ENCODE measurements at places on chromosomes 16 and 17.

DNA sequence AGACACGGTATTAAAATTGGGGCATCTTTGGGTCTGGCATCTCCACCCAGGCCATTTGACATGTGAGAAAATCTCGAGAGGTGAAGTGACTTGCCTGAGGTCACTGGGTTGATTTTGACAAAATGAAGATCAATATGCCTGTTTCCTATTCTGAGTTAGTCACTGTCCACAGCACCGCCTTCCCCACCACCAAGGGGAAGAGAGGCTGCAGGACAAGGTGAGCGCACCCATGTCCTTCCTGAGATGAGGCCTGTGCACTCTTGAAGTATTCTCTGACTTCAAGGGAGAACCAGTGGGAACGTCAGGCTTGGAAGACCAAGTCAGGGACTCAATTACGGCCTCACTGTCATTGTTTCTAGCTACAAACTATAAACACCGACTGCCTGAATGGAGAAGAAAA lies 49.9 kb upstream of the WSB1 start:
- H3K4me1 ChIP-seq: peaks cover 11% of the 10 kb centered on the region
- no peak for DNase-seq
- no peaks in the 10 kb centered on the region for H3K27me3 ChIP-seq
- no peaks in the 10 kb centered on the region for H3K36me3 ChIP-seq

DNA sequence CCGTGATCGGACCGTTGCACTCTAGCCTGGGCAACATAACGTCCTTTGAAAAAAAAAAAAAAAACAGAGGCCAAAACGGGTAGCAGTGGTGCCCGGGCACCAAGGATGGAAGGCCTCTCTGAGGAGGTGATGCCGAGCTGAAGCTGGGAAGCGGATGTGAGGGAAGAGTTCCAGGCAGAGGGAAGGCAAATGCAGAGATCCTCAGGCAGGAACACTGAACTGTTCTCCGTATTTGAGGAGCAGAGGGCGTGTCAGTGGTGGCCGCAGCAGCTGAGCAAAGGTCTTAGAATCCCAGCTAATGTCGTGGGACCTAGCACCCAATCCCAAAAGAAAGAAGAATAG lies 656 bp upstream of the KCTD13 start:
- H3K4me1 ChIP-seq: peaks cover 11% of the 10 kb centered on the region
- no peaks in the 10 kb centered on the region for H3K36me3 ChIP-seq
- no peaks in the 10 kb centered on the region for H3K27me3 ChIP-seq
- H3K4me3 ChIP-seq: peak overlapping the region; percentile 99

GRCh38 chr16:55249936-55250335 lies 74.1 kb upstream of the IRX6 start:
- H3K4me3 ChIP-seq: no peak overlapping the region
- H3K36me3 ChIP-seq: no peaks in the 10 kb centered on the region
- no peaks in the 10 kb centered on the region for H3K4me1 ChIP-seq
- DNase-seq: no peak
- no peak overlapping the region for H3K27ac ChIP-seq
- H3K27me3 ChIP-seq: no peaks in the 10 kb centered on the region

GRCh38 chr17:45997624-45998023 lies 1.4 kb upstream of the STH start:
- DNase-seq: no peak
- H3K4me1 ChIP-seq: no peaks in the 10 kb centered on the region
- H3K4me3 ChIP-seq: no peak overlapping the region
- no peaks in the 10 kb centered on the region for H3K27me3 ChIP-seq
- H3K27ac ChIP-seq: no peak overlapping the region

DNA sequence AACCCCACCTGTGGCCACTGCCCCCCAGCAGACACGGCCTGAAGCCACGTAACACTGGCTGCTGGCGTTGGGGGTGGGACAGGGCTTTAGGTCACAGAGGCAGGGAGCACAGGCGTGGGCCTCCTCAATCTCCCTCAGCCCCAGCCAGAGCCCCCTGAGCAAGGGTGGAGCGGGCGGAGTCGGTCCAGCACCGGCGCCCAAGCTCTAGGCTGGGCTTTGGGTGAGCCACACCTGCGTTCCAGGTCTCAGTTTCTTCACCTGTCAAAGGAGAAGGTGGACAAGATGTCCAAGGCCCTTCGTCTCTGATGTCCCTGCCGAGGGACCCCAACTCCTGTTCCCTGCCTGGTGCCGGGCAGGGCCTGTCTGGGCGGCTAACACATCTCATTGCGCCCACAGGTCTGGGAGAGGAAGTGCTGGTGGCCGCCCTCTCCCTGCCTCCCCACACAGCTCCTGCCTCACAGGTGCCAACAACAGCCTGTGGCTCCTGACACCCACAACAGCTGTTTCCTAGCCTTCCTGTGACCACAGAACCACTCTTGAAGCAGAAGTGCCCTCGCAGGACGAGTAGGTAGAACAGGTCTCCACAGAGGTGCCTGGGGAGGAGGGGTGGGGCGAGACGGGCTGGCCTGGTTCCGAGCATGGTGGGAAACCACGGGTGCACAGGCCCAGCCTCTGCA lies 12.0 kb downstream of the FAM83G start:
- H3K4me1 ChIP-seq: peaks cover 12% of the 10 kb centered on the region
- no peak for DNase-seq
- no peak overlapping the region for H3K27ac ChIP-seq
- no peaks in the 10 kb centered on the region for H3K27me3 ChIP-seq

DNA sequence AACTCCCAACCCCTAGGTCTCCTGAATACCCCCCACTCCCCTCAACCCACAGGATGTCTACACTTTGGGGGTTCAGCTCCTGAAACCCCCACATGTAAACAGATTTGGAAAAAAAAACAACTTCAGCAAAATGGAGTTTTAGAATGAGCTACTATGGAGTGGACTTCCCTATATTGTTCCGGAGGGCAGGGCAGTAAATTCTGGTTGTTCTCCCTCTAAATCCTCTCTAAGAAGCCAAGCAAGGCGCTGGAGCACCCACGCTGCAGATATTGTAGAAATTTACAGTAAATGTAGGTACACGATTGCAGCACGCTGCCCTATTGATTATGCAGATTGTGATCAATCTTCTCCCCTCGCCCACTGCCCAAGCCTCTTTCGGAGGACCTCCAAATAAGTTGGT lies 8.5 kb upstream of the ZFHX3 start:
- H3K4me3 ChIP-seq: no peak overlapping the region
- peak overlapping the region; percentile 64 for H3K27ac ChIP-seq

- H3K4me3 ChIP-seq: no peak overlapping the region
- peaks cover 23% of the 10 kb centered on the region for H3K4me1 ChIP-seq
- peaks cover 20% of the 10 kb centered on the region for H3K36me3 ChIP-seq
- no peaks in the 10 kb centered on the region for H3K27me3 ChIP-seq
Observed at GRCh38 chr17:75845058-75845711, 981 bp upstream of the UNC13D start.

- H3K4me3 ChIP-seq: no peak overlapping the region
- H3K4me1 ChIP-seq: peaks cover 3% of the 10 kb centered on the region
- DNase-seq: no peak
- no peaks in the 10 kb centered on the region for H3K27me3 ChIP-seq
- no peaks in the 10 kb centered on the region for H3K36me3 ChIP-seq
Observed at GRCh38 chr17:44906763-44907728, 7.8 kb upstream of the EFTUD2 start.

- peaks cover 2% of the 10 kb centered on the region for H3K4me1 ChIP-seq
- peak overlapping the region; percentile 57 for H3K4me3 ChIP-seq
- DNase-seq: no peak
- peak overlapping the region; percentile 80 for H3K27ac ChIP-seq
- H3K27me3 ChIP-seq: peaks cover 21% of the 10 kb centered on the region
Observed at GRCh38 chr17:48611681-48612455, 1.1 kb upstream of the HOXB7 start.

- H3K4me3 ChIP-seq: no peak overlapping the region
- H3K4me1 ChIP-seq: no peaks in the 10 kb centered on the region
- DNase-seq: no peak
- H3K36me3 ChIP-seq: no peaks in the 10 kb centered on the region
- H3K27me3 ChIP-seq: no peaks in the 10 kb centered on the region
Observed at GRCh38 chr17:77631307-77631706, 327.2 kb upstream of the TNRC6C start.

DNA sequence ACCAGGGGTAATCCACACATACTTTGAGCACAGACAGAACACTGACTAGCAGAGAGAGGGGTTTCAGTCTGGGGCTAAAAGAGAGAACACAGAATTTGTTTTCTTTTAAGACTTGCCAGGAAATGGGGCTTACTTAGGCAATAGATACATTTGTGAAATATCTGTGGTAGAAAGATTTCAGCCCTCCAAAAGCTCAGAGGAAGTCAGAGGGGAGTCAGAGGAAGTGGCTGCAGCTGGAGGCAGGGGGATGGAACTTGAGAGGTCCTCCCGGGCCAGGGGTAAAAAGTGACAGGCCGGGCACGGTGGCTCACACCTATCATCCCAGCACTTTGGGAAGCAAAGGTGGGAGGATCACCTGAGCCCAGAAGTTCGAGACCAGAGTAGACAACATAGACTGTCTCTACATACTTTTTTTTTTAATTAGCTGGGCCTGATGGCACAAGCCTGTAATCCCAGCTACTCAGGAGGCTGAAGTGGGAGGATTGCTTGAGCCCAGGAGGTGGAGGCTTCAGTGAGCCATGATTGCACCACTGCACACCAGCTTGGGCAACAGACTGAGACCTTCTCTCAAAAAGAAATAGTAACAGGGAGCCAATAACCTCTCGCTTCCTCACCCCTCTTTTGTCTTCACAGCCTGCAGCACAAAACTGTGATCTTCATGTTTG lies 49.9 kb downstream of the NLRC5 start:
- peaks cover 4% of the 10 kb centered on the region for H3K36me3 ChIP-seq
- no peak overlapping the region for H3K4me3 ChIP-seq
- no peaks in the 10 kb centered on the region for H3K27me3 ChIP-seq
- H3K4me1 ChIP-seq: no peaks in the 10 kb centered on the region
- H3K27ac ChIP-seq: peak overlapping the region; percentile 47
- no peak for DNase-seq

DNA sequence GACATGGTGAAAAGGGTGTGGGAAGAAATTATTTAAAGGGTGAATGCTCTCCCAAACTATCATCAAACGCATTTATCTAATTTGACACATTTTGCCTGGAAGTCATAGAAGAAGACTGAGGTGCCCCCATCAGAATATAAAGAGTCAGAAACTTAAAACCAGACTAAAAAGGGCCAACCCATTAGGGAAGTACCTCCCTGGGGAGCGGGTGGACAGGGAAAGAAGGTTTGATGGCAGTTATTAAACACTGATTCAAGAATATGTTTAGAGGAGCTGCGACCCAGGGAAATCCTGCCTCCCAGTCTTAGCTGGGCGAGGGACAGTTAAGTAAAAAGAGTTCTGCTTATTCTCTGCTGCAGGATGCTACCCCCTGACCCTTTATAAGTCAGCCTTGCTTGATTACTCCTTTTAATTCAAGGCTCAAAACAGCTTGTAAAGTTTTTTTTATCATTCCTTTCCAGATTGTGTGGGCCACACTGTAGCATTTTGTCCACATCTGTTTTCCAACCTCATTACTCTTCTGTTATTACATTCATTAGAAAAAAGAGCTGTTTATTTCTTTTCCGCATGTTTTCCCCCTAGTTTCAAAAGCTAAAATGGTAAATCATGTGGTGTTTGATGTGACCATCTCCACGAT lies 138.5 kb upstream of the TBX2 start:
- H3K27me3 ChIP-seq: no peaks in the 10 kb centered on the region
- no peak for DNase-seq
- H3K4me3 ChIP-seq: no peak overlapping the region
- H3K4me1 ChIP-seq: no peaks in the 10 kb centered on the region

GRCh38 chr17:77178050-77178449 lies 37.3 kb downstream of the SEC14L1 start:
- no peaks in the 10 kb centered on the region for H3K4me1 ChIP-seq
- H3K4me3 ChIP-seq: no peak overlapping the region
- H3K27ac ChIP-seq: no peak overlapping the region
- no peak for DNase-seq
- no peaks in the 10 kb centered on the region for H3K27me3 ChIP-seq
- H3K36me3 ChIP-seq: no peaks in the 10 kb centered on the region

- no peak overlapping the region for H3K4me3 ChIP-seq
- no peaks in the 10 kb centered on the region for H3K36me3 ChIP-seq
- H3K27me3 ChIP-seq: no peaks in the 10 kb centered on the region
- DNase-seq: no peak
Observed at GRCh38 chr16:10922328-10923145, 19.7 kb downstream of the DEXI start.

DNA sequence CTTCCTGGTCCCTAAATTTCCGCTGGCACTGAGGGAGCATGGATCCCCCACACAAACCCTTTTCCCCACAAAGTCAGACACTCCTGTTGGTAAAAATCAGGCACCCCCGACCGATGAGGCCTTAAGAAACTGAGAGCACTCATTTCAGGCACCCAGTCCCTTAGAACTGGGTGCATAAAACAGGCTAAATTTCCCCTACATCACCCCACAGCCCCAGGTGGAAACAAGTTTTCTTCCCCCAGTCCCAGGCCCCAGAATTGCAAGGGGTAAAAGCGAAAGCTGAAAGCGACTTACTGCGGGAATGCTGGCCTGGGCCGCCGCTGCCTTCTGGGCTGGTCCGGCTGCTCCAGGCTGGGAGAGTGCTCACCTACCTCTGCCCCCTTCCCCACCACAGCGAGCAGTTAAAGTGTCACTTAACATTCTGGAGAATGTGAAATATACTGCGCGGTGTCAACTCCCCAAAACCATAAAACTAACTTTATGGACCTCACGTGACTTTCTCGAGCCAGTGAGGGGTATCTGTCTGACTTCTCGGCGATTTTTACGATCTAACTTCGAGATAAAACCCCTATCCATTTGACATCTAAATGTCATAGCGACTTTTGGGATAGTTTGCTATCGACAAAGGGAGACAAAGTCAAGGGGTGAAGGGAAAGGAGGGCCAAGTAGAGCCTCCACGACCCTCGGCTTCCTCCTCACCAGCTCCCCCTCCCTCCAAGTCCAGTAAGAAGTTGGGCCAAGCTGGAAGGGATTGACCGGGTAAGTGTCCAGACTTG lies at the start of gene HOXB3:
Gene HOXB3 (minus strand): TSS at position 411 of the 776 bp plus-strand sequence. CDS start 37,767 bp downstream, outside the sequence.
- no peaks in the 10 kb centered on the region for H3K27me3 ChIP-seq
- H3K36me3 ChIP-seq: peaks cover 4% of the 10 kb centered on the region
- H3K4me1 ChIP-seq: peaks cover 7% of the 10 kb centered on the region
- peak within 1 kb of the TSS; percentile 88 for H3K27ac ChIP-seq
- DNase-seq: no peak
- peak within 1 kb of the TSS; percentile 5 for H3K4me3 ChIP-seq

DNA sequence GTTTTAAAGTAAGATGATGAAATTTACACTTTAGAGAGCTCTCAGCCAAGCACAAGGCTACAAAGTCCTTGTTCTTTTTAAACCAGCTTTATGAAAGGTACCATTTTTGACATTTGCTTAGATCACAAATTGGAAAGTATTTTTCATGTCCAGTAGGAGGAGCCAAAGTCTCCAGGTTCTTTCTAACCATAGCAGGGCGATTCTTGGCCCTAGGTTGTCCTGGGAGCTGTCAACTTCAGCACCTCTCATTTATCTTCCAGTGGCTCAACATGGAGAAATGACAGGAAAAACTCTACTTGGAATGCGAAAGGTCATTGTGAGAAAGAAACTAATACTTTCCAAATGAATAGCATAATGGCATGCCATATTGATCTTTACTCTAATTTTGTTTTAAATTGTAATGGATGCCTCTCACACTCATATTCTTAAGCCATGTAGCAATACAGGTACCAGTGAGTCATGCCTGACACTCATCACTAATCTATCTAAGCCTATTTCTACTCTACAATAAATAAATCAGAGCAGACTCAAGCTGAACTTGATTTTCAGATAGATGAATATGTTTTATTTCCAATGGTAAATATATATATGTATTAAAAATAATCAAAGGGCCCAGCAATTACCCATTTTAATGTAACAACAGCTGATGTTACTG lies 919.1 kb upstream of the EEF2KMT start:
- no peak for DNase-seq
- H3K4me3 ChIP-seq: no peak overlapping the region
- H3K4me1 ChIP-seq: no peaks in the 10 kb centered on the region
- no peak overlapping the region for H3K27ac ChIP-seq
- no peaks in the 10 kb centered on the region for H3K36me3 ChIP-seq
